Upper lobe of left lung (tissue), 6 donors: ENCODE measurements at places on chromosomes 5 and 9. TPM values are rescaled to one million over a fixed set of nuclear protein-coding genes. Genes with fewer than 3 reads are reported as not detected.
A peak's percentile ranks its signal among the peaks of the same experiment; 100 is the strongest.

The PPP2R2B gene
- 1.4 TPM for total RNA-seq

The AIF1L gene
- 21.4 TPM for total RNA-seq

The FAM153A gene
- total RNA-seq, result 4.1 TPM

- no peak for DNase-seq
These were observed 561.1 kb downstream of the NR2F1-AS1 start for GRCh38 chr5:93019896-93020295.

DNA sequence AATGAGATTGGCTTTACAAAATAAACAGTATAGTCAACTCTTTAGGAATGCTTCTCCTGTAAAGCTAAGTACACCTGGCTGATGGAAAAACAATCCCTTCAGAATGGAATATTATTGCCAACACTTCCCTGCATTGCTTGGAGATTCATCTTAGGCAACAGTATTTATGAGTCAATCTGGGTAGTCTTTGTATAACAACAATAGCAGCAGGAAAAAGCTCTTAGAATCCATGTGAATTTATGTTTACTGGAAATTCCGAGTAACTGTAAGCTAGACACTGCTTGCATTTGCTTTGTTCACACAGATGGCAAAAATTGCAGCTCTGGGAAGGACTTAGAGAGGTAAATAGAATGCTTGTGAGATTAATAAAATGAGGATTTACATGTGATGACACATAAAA is 101.7 kb upstream of the NTRK2 start:
- no peak for DNase-seq

DNA sequence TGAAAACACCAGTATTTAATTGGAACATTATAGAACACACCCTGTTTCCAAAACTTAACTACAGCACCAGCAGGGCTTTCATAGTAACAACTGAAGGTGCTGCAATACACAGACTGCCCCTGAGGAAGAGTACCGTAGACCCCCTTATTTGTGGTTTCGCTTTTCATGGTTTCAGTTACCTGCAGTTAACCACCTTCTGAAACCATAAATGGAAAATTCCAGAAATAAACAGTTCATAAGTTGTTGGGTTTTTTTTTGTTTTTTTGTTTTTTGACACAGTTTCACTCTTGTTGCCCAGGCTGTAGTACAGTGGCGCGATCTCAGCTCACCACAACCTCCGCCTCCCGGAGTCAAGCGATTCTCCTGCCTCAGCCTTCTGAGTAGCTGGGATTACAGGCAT is 9.5 kb upstream of the GLDC start:
- DNase-seq, result no peak

- no peak for DNase-seq
These were observed 9.1 kb downstream of the MAMDC2 start for GRCh38 chr9:70052768-70053167.

DNA sequence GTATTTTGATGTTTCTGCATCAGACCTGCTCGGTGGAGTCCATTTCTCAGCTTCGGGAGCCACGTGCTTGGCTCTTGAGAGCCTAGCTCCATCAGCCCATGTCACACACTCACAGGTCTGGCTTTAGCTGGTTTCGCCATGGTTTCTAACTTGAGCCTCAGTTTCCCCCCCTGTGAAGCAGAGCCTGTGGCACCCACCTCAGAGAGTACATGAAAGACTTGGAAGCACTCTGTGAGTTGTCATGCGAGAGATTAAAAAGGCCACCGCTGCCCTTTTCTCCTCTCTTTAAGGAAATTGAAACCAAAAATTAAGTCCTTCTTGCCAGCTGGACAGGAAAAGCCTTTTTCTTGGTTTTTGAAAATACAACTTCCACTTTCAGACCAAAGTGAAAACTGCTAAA is 8.8 kb downstream of the TENT4A start:
- no peak for DNase-seq

DNA sequence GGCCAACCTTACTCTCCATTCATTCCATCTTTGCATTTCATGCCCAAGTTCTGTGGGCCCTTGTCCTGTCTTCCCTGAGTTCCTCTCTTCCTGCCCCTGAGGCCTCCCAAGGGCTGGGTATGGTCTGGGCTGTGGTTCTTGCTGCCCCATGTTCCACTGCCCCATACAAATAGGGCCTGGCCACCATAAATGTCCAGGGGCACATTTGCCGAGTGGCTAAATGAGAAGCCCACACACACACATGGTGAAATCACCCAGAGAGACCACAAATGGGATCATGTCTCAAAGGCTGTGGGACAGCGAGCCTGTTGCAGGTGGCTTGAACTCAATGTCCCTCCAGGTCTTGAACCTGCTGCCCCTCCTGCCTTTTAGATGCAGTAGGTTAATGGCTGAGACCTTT is 1.2 kb downstream of the TIFAB start:
- peak; percentile 12 for DNase-seq

DNA sequence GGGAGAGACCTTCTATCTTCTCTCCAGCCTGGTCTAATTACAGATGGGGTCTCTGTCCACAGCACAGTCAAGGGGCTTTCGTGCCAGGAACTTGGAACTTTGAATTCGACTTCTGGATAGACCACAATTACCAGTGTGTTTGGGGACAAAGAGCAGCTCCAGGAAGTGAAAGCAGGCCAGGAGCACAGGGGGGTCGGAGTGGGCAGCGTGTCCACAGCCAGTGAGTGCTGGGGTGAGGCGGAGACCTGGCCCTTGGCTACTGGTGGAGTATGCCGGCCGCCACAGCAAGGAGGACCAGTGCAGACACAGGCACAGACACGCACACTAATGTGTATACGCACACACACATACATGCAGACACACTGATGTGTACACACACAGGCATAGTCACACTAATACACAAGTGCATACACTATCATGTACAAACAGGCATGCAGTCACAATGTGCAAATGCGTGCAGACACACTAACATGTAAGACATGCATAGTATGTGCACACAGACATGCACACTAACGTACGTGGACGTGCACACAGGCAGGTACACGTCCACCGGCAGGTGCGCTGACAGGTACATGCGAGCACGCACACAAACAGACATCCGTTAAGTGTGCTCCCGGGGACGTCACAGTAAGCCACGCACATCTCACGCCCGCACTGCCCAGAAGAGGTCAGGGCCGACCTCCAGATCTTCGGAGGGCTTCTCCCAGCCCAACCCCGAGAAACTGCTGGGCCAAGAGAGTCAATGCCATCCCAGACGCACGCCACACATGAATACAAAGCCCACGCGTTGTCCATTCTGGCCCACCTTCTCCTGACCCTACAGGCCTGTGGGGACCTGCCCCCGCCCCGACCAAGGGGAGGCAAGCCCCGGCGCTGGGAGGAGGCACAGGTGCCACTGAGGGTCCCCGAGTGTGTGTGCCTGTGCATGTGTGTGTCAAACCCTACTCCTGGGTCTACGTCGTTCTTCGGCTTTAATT is 46.5 kb downstream of the NKD2 start:
- DNase-seq, result no peak

DNA sequence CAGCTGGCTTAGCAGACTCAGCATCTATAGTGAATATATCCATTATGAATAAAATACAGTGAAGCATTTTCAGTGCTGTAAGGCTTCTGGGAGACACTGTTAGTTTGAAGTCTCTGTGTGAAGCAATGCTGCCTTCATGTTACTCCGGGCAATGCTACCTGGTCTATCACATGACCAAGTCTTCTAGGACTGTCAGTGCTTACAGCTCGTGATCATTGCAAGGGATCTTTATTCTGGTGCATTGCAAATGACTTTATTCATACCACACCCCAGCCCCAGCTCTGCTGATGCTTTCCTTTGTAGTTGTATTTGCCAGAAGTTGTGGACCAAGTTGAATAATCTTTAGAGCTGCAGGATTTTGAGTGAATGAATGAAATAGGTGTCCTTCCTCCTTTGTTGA is 21.9 kb upstream of the NDFIP1 start:
- no peak for DNase-seq

DNA sequence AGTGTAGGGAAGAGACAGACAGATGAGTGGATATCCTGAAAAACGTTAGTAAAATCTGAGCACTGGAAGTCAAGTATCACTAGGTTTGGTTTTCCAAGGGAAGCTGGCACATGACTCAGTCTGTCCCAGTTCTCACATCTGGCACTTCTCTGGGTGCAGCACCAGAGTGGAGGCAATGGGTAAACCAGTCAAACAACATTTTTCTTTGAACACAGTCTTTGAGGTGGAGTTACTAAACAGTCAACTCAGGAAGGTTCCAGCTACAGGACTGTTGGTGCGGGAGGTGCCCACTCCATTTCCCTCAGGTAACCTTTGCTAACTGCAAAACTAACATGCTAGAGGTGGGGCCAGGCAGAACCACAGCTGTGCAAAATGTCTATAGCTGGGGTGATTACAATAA is 301.4 kb upstream of the RFX3 start:
- no peak for DNase-seq

GRCh38 chr5:376799-377325 is 55.3 kb downstream of the AHRR start:
- DNase-seq, result no peak

- no peak for DNase-seq
These were observed 87.6 kb downstream of the ERP44 start for GRCh38 chr9:100011062-100011681.

DNA sequence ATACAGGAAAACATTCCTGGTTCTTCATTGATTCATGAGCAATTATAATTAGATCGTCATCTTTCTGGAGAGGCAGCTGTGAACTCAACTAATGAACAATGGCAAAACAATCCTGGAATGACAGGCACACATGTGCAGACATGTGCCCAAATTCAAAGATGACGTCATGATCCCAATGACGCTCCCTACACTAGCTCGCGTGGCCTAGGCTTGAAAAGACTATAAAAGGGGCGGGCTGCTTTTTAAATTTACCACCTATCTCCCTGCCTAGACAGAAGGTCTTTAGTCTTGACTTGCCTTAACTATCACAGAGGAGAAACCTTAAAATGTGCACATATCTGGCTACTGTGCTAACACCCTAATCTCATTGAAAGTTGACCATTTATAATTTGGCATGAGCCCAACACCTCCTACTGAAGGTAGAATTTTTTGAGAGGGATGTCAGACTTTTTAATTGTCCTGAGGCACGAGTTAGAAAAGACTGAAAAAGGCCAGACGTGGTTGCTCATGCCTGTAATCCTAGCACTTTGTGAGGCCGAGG is 88.2 kb downstream of the PRRT1B start:
- DNase-seq, result no peak

DNA sequence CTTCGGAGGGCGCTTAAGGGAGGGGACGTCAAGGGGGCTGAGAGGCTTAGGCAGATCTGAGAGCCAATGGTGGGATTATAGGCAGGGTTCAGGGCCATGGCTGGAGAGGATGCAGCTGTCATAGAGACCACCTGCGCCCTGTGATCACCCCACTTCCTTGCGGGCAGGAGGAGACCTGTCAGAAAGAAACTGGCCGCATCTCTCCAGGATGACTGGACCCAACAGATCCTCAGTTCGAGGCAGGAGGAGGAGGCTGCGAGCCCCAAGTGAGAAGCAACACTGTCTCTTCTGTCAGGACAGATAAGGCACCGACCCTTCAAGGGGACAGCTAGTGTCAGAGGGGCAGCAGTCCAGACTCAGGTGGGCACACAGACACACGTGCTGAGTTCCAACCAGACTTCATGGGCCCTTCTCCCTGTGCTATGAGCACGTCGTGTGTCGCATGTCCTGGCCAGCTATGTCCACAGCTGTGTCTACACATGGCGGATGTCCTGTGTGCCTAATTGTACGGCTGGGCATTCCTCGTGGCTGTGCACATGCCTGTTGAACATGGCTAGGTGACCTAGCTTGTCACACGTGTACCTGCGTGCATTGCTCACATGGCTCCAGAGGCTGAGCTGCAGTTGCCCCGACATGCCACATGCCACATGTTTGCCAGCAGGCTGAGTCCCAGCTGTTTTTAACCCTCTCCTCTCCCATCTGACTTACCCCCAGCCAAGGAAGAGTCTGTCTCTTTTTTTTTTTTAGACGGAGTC is 583 bp upstream of the AQP3 start:
- DNase-seq, result no peak

DNA sequence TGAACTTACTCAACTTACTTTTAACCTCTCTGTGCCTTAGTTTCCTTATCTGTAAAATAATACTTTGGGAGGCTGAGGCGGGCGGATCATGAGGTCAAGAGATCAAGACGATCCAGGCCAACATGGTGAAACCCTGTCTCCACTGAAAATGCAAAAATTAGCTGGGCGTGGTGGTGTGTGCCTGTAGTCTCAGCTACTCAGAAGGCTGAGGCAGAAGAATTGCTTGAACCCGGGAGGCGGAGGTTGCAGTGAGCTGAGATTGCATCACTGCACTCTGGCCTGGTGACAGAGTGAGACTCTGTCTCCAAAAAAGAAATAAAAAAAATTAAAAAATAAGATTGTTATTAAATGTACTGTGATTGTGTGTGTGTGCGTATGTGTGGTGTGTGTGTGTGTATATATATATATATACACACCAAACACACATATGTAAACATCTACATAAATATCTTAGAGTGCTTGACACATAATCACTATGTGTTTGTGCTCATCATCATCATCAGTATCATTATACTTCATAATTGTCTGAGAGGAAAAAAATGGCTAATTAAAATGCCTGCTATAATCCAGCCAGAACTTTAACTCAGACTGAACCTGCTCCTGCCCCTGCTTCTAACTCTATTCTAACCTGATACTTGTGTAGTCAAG is 312.8 kb downstream of the FER start:
- no peak for DNase-seq

- DNase-seq, result no peak
These were observed 255.8 kb downstream of the PRDM9 start for GRCh38 chr5:23763170-23763569.

DNA sequence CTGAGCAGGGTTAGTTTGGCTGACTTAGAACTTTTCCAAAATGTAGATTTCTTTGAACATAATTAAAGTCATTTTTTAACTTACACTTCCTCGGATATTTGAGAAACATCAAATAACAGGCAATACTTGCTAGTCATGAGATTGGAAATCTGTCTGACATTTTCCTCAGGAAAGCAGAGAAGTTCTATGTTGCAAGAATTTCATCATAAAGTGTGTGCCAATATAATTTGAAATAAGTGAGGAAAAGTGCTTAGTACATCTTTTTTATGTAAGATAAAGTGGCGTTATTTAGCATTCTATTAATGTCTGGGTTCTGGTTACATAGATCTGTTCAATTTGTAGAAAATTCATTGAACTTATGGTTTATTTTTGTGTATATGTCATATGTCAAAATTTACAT is 48.7 kb upstream of the C5orf47 start:
- no peak for DNase-seq

DNA sequence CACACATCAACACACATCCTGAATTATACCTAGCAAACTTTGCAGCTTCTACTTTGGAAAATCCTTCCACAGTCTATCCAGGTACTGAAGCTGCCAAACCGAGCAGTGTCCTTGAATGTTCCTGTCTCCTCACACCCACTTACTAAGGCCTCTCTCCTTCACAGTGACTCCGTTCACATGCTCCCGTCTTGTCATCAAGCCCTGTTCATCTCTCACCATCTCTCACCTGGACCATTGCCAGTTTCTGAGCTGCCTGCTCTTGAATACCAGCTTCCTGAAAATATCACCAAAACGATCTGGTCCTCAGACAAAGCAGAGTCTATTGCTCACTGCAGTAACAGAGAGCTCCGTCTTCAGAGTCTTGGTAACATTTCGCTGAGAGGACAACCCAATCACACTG is 57.4 kb downstream of the GCNT1 start:
- DNase-seq, result no peak

GRCh38 chr9:116437411-116438370 is 249.4 kb upstream of the TRIM32 start:
- DNase-seq, result no peak

DNA sequence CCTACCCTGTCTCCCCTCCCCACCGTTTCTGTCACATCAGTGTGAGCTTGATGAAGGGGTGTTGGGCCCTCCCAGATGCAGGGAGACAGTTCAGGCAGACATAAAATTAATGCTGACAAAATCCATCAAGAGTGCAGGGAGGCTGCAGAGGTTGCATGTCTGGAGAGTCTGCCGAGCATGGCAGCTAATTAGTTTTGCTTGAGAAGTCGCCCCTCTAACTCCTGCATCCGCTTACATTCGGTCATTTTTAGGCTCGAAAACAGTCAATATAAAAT is 44.9 kb downstream of the GALNT12 start:
- no peak for DNase-seq
